Stimulated activated CD8-positive, alpha-beta memory T cell treated with anti-CD3 and anti-CD28 coated beads, Interleukin-7, amount 100 ng/mL, for 1 hour (primary cell): ENCODE measurements at places on chromosomes 7 and 10.
A peak's percentile ranks its signal among the peaks of the same experiment; 100 is the strongest.

DNA sequence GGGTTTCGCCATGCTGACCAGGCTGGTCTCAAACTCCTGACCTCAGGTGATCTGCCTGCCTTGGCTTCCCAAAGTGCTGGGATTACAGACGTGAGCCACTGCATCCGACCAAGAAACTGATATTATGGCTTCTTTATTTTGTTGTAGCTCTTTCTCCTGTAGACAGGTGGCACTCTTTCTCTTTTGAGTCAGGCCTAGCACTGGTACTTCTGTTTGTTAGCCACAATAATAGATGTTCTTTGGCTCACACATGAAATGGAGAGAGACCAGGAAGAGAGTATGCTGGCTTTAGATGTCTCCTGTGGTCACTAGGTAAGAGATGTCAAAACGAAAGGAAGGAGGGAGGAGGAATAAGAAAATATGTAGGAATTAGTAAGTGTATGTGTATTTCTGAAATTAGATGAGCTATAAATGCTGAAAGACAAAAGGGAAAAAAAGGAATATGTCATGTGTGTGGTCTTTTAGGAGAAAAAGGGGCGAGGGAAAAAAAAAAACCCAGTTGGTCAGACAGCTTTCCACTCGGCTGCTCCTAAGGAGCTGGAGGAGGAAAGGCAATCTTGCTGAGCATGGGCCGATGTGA lies 78.7 kb downstream of the CLEC2L start:
- DNase-seq, result no peak

- DNase-seq, result no peak
Measured at GRCh38 chr10:126935263-126935946, 30.2 kb downstream of the DOCK1 start.

GRCh38 chr7:77316219-77316978 lies 99.8 kb downstream of the GSAP start:
- no peak for DNase-seq

- no peak for DNase-seq
Measured at GRCh38 chr10:77609781-77610272, 27.8 kb downstream of the KCNMA1 start.

GRCh38 chr10:93554760-93555432 lies 11.6 kb upstream of the FFAR4 start:
- peak; percentile 9 for DNase-seq

- DNase-seq, result no peak
Measured at GRCh38 chr7:1853431-1853985, 183.4 kb downstream of the ELFN1 start.

GRCh38 chr7:50952544-50952943 lies 169.8 kb upstream of the GRB10 start:
- no peak for DNase-seq

DNA sequence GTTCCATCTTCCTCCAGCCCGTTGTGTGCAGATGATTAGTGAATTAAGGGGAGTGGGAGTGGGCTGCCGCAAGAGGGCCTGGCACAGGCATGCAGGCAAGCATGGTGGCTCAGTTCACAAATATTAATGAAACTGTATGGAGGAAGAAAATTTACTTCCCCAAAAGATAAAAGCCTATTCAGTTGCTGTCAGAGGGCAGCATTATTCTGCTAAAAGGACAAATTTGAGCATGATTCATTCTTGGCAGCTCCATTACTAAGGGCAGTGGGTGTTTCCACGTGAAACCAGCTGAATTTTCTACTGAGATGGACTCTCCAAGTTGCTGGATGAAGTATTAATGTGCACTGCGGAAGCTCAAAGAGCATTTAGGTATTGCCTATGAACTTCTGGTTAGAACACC lies 90.9 kb upstream of the WDR11 start:
- DNase-seq, result no peak

GRCh38 chr10:68700197-68700596 lies 20.8 kb upstream of the CCAR1 start:
- DNase-seq, result no peak

DNA sequence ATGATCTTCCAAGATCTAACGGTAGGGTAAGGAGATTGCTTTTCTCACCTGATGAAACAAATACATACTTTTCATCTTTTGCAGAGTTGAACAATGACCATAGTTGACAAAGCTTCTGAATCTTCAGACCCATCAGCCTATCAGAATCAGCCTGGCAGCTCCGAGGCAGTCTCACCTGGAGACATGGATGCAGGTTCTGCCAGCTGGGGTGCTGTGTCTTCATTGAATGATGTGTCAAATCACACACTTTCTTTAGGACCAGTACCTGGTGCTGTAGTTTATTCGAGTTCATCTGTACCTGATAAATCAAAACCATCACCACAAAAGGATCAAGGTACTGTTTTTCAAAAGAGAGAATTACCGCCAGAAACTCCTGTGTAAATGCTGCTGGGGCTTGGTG lies 79.9 kb downstream of the ANKRD61 start:
- DNase-seq, result no peak

- DNase-seq, result no peak
Measured at GRCh38 chr7:664997-665735, 61.3 kb upstream of the DNAAF5 start.

GRCh38 chr10:60282771-60283353 lies 106.8 kb downstream of the ANK3 start:
- DNase-seq, result no peak

DNA sequence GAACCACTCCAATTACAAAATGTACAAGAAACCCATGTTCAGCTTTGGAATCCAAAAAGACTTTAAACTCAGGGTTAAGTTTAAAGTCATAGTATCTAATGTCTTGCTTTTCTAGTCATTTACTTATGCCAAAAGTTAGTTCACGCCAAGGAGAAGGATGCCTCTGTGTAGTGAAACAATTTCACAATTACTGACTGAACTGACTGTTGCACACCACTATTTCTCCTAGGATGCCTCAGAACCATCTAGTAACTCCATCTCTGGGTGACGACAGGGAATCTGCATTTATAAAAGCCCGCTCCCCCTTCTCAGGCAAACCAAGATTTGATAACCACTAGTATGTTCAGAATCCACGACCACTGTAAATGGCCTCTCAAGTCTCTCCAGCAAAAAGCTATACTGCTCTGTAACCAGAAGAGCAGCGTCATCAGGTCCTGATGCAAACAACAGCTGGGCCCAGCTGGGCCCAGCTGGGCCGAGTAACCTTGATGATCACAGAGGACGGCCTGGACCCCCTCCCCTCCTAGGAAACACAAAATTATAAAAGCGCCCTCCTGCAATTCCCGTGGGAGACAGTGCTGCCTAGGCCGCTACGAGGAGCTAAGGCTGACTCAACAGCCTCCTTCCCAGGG lies 680 bp upstream of the ADO start:
- no peak for DNase-seq

- no peak for DNase-seq
Measured at GRCh38 chr10:110522365-110522988, 24.8 kb downstream of the DUSP5 start.

GRCh38 chr7:54846273-54846672 lies 87.3 kb upstream of the SEC61G start:
- no peak for DNase-seq

DNA sequence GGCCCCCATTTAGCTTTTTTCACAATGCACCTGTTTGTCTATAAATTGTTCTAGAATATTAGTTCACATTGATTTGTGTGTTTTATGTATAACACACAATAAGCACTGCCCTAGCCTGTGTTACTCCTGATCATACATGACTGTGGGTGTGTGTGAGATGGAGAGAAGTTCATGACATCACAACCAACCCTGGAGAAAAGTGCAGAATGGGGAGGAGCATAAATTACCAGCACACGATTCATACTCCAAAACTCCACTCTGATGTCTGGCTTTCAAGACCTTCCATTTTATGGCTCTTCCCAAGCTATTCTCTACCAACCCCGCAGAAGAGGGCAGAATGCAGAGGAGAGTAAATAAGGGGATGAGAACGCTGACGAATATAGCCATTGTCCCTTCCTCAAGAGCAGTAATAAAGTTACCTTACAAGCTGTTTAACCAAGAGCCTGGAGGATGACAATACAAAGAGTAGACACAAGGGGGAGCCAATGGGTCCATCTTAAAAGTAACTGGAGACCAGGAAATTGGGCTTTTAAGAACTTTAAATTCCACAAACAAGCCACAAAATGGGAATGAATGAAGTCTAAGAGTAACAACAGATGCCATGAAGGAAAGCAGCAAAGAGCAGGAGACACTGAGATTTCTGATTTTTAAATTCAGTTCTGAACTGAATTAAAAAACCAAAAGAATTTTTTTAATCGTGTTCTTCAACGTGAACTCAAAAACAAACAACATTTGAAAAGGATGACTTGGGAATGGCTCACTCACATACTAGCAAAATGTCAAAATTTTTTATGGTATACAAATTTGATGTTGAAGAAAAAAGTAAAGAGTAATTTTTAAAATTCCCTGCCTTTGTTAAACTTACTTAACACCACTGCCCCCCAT lies 159.6 kb downstream of the PARD3 start:
- DNase-seq, result no peak

DNA sequence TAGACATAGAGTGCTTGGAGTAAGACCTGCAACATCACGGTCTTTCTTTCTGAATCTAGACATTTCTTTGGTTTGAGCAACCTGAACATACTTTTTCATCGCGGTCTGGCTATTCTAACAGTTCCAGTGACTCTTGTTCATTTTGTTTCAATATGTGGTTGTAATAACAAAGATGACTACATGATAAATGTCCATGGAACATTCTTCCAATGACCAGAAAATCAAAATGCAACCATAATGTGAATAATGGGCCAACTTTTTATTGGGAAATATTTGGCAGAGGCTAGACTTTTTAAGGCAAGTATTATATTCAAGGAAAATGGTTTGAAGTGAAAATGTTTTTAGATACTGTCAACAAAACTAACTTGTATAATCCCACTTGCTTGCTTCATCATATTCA lies 282.5 kb downstream of the INHBA start:
- DNase-seq, result no peak

DNA sequence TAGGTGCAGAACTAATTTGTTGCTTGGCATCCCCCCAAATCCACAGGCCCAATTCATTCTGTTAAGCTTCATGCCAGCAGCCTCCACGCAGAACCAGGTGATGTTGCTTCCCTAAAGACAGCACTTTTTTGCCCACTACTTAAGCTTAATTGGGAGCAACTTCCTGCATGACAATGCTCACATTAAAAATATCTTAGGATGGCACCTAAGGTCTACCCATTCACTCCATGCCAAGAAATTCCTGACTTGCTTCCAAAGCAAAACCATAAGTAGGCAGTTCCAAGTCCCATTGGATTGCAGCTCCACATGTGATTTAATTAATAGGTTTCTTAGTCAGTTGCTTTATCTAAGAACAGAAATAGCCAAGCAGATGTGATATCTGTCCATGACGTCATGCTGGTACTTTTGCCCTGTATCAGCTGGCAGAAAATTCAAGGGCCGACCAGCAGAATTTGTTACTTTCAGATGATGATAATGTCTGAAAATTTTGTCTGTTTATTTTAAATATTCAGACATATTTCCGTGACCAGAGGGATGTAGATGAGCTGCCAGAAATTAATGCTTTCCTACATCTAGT lies 325.5 kb downstream of the LHFPL3 start:
- no peak for DNase-seq

DNA sequence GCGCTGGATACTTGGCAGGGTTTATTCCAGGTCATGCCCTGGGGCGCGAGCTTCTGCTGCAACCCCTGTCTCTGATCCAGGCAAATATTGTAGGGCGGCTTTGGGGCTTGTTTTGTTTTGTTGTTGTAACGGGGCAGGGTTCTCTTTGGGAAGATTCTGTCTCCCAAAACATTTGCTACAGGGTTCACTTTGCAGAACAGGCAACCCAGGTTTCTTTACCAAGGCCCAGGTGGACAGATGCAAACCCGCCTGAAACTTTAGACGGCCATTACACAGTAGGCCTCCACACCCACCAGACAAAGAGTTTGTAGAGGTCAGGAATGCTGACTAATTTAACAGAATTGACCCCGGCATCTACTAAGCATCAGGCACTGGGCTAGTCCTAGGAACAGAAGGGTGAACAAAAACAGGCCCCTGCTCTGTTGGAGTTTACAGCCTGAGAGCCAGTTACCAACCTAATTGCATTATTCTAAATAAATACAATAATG lies 567 bp upstream of the CDCA7L start:
- no peak for DNase-seq

DNA sequence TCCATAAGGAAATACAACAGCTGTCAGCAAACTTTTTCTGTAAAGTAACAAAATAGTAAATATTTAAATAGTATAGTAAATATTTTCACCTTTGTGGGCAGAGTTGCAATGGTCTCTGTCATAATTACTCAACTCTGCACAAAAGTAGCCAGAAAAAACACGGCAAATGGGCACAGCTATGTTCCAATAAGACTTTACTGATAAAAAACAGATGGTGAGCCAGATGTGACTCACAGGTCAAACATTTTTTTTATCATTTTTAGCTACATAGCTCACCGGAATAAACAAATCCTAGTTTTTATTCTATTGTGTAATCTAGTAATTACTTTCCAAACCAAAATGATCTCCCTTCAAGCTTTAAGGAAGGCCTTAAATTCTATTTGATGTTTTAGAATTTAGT lies 55.3 kb downstream of the NCAPG2 start:
- DNase-seq, result no peak

GRCh38 chr10:126570621-126571602 lies 99.6 kb downstream of the C10orf90 start:
- DNase-seq, result no peak

DNA sequence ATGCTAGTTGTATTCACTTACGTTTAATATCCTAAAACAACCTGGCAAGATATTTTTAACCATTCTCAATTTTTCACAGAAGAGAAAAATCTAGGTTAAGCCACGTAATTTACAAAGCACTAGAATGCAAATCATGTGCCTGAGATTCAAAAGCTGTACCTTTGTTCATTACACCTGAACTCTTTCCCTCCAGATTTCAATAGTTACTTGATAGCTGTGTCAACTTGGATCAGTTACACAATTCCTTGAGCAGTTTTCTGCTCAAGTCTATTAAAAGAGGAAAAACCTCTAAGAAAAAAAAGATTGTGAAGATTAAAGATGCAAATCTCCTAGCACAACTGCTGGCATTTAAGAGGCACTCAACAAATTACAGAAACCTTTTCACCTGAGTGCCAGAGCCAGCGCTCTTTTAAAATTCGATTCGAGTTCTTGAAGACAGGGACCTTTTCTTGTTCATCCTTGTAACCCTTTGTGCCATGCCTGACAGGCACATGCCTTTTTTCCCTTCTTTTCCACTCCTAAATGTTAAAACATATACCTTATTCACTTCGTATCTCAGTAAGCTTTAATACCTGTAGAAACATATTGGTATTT lies 886 bp downstream of the NSUN6 start:
- DNase-seq, result no peak

GRCh38 chr10:79116801-79117723 lies 48.3 kb downstream of the ZMIZ1 start:
- DNase-seq, result no peak

DNA sequence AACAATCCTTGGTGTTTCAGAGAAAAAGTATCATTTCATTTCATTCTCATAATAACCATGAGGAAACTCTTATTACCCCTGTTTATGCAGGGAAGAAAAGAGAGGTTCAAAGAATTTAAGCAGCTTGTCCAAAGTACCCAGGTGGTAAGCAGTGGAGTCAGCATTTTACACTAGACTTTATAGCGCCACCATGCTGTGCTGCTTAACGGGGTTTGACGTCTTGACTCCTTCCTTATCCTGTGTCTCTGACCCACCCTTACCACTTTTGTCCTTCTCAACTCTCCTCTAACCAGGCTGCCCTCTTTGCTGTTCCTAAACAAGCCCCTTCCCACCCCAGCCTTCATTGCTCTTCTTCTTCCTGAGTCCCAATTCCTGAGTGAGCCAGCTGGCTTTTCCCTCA lies 117.0 kb upstream of the AHR start:
- DNase-seq, result no peak

- DNase-seq, result no peak
Measured at GRCh38 chr10:33817605-33818004, 483.1 kb upstream of the NRP1 start.
